OCI-M1 (cell line): ENCODE measurements at places on chromosomes 5 and 9.

DNA sequence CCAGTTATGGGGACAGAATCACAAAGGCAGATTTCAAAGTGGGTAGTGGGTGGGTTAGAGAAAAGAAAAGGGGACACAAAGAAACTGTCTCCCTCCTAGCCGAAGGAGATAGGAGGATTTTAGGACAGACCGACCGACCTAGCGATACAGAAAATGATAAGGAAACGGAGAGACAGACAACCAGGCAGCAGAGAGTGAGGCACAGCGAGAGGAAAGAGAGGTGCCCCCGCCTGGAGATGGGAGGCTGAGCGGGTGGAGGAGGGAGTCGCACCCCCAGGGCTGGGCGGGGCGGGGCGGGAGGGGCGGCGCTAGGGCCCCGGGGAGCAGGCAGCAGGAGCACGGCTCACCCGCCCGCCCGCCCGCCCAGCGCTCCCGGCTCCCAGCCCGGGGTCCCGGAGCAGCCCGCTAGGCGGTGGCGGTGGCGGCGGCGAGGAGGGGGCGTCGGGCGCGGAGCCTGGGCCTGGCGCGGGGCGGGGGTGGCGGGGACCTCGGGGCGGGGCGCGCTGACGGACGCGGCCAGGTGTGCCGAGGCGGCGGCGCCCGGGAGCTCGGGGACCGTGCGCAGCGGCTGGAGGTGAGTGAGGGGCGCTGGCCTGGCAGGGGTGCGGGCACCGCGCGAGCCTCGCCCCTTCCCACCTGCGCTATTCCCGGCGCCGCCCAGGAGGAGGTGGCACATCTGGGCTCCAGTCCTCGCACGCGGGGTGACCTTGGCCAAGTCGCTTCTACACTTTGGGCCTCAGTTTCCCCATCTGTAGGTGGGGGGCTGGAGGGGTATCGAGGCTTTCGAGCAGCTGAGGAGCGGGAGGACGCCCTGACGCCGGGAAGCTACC is 15.9 kb upstream of the SYNPO start:
- no peak for DNase-seq

DNA sequence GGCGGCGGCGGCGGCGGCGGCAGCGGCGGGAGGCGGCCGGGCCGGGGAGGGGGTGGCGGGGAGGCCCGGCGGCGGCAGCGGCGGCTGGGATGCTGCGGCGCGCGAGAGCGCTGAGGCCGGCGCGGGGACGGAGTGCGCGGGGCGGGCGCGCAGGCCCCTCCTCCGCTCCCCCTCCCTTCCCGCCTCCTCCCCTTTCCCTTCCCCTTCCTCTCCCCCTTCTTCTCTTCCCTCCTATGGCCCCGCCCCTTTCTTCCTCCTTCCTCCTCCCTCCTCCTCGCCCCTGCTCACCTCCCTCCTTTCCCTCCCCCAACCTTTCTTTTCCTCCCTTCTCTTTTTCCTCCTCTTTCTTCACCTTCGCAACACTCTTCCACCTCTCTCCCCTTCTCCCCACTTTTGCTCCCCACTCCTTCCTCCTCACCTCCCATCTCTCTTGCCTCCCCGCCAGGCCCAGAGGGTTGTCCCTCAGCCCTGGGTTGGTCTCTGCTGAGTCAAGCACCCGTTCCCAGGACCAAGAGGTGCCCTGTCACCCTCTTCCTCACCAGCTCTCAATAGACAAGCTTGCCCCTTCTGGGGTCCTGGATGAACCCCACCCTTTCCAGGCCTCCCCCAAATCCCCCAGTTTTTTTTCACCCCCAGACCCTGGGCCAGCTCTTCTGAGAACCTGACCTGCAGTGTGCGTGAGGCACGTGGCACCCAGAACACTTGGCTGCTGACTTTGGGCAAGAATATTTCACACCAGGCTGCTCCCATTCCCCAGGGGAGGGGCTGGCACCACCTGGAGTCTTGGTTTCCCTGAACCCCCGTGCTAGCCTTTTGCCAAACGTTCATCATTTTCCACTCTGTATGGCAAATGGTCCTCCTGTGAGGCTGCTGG is at the start of gene SEMA4D:
SEMA4D (minus strand) TSS at position 136 of the 874 bp plus-strand sequence. CDS start 92,657 bp downstream, outside the sequence.
- DNase-seq, result peak; percentile 83

- peak; percentile 66 for DNase-seq
Observed at GRCh38 chr9:110257097-110257841, 962 bp upstream of the TXN start.

- DNase-seq, result no peak
Observed at GRCh38 chr5:132136906-132137305, 63.3 kb downstream of the CSF2 start.

- no peak for DNase-seq
Observed at GRCh38 chr5:152066784-152067183, 142.1 kb upstream of the GLRA1 start.

DNA sequence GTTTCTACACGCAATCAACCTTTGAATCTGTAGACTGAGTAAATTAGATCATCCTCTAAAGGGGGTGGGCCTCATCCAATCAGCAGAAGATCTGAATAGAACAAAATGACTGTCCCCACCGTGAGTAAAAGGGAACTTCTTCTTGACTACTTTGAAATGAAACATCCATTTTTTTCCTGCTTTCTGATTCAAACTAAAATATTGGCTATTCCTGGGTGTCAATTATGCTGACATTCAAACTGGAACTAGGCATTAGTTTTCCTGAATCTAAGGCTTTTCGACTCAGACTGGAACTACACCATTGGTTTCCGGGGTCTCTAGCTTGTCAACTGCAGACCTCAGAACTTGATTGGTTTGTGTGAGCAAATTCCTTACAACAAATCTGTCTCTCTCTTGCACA is 772.2 kb upstream of the CDH10 start:
- DNase-seq, result no peak

GRCh38 chr9:92404042-92404836 is at the start of gene OGN:
TSS of gene OGN (minus strand) at chr9:92404578. CDS start at chr9:92403407, 1,171 bp downstream.
- no peak for DNase-seq

DNA sequence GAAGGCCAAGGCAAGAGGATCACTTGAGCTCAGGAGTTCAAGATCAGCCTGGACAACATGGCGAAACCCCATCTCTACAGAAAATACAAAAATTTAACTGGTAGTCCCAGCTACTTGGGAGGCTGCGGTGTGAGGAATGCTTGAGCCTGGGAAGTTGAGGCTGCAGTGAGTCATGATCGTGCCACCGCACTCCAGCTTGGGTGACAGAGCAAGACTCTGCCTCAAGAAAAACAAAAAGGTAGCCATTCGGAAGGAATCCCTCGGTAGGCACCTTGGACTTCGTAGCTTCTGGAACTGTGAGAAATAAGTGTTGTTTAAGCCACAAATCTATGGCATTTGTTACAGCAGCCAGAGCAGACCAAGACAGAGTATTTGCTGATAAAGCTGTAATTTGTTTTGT is 174.2 kb downstream of the DCP2 start:
- DNase-seq, result no peak

GRCh38 chr5:125837866-125838265 is 585.3 kb upstream of the GRAMD2B start:
- DNase-seq, result no peak

DNA sequence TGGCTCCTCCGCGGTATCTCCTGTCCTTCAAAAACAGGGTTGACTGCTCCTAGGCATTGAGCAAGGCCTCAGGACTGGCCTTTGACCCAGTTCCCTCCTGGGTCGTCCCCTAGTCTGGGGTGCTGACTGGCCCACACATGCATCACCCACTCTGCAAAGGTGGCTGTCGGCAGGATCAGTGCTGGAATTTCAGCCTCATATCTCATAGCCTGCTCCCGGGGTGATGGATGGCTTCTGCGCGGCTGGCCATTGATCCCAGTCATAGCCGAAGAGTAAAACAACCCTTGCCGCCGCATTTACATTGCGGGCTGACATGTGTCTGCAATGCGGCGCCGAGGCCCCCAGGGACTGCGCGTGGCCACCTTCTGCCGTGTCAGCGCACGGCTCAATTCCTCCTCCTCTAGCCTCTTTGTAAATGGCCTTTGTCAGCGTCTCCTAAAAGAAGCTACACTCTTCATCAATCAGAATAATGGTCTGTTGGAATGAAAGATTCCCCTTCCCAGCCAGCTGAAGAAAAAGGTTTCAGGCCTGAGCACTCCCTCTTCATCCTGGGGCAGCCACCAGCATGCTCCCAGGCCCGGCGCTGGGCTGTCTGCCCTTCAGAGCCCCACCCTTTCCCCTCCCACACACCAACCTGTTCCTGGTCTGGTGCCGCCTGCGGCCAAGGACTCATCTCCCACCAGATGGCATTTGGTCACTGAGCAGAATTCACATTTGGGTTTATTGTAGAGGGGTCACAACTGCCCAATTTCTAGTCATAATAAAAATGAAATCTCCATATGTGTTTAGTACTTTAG is 159.0 kb downstream of the PJA2 start:
- DNase-seq, result no peak

- no peak for DNase-seq
Observed at GRCh38 chr9:76697554-76697953, 66.7 kb upstream of the PCA3 start.

- no peak for DNase-seq
Observed at GRCh38 chr5:80895523-80895922, 64.6 kb upstream of the RASGRF2 start.

GRCh38 chr9:120360510-120360909 is 219.5 kb downstream of the CDK5RAP2 start:
- no peak for DNase-seq

- DNase-seq, result peak; percentile 78
Observed at GRCh38 chr5:90264689-90265544, 144.6 kb downstream of the CETN3 start.

DNA sequence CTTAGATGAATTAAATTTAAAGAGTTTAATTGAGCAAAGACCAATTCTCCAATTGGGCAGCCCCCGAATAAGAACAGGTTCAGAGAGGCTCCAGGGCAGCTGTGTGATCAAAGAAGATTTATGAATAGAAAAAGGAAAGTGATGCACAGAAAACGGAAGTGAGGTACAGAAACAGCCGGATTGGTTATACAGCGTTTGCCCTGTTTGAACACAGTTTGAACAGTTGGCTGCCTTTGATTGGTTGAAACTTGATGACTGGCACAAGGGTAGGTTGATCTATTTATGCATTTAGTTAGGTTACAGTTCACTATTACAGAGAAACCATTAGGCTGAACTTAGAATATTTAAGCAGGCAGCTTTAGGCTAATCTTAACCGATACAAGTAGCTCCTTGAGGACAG is 29.5 kb downstream of the NIM1K start:
- no peak for DNase-seq

GRCh38 chr9:112811518-112811917 is 61.0 kb downstream of the SNX30 start:
- DNase-seq, result no peak

DNA sequence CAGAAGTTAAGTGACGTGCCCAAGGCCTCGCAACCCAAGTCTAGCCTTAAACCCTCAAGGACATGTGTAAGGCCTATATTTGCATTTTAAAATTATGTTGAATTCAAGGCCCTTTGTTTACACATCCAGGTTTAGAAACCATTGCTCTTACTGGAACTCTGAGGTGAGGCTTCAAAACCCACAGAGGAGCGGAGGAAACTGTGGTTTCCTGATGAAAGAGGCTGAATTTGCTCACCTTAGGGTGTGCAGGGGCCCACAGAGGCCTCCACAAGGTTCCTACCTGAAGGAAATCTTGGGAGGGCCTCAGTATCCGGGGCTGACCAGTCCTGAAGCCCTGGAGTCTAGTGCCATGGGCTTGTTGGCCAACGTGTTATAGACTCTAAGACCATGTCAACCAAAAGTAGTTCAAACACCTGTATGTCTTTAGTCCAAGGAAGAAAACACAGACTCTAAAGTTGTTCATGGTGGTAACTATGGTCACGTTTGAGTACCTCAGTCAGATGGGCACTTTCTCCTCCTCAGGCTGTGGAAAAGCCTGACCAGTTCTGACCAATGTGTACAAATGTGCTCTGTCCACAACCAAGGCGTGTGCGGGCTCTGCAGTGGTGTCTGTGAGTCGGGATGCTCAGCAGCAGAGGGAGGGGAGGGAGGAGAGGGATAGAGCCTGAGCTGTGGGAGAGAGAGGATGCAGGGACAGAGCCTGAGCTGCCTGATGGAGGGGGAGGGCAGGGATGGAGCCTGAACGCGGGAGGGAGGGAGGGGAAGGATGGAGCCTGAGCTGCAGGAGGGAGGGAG is 124.6 kb upstream of the ERCC6L2 start:
- no peak for DNase-seq

- no peak for DNase-seq
Observed at GRCh38 chr5:96431376-96432187, 1.5 kb downstream of the PCSK1 start.

DNA sequence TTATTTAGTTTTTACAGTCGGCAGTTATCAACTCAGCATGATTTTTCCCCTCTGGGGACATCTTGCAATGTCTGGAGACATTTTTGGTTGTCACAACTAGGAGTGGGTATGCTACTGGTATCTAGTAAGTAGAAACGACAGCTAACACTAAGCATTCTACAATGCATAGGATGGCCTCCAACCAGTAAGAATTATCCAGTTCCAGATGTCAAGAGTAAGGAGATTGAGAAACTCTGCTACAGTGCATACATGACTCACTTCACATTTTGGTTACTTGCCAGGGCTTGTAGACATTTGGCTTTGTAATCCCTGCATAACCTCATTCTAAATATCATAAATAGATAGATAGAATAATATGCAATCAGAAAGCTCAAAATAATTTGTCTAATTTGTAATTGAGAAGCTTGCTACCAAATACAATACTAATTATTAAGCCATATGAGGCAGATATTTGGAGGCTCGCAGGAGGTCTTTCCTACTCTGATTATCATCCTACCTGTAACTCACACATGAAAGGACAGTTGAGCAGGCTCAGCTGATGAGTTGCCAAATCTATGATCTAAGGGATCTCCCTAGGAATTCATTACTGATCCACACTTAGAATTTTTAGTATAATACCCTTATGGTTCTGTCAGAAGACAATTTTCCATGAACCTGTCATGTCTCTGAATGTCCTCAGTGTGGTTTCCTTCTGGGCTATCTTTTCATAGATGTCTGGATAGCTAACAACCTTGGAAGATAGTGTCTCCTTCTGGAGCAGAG is 346.9 kb upstream of the TLE4 start:
- no peak for DNase-seq

DNA sequence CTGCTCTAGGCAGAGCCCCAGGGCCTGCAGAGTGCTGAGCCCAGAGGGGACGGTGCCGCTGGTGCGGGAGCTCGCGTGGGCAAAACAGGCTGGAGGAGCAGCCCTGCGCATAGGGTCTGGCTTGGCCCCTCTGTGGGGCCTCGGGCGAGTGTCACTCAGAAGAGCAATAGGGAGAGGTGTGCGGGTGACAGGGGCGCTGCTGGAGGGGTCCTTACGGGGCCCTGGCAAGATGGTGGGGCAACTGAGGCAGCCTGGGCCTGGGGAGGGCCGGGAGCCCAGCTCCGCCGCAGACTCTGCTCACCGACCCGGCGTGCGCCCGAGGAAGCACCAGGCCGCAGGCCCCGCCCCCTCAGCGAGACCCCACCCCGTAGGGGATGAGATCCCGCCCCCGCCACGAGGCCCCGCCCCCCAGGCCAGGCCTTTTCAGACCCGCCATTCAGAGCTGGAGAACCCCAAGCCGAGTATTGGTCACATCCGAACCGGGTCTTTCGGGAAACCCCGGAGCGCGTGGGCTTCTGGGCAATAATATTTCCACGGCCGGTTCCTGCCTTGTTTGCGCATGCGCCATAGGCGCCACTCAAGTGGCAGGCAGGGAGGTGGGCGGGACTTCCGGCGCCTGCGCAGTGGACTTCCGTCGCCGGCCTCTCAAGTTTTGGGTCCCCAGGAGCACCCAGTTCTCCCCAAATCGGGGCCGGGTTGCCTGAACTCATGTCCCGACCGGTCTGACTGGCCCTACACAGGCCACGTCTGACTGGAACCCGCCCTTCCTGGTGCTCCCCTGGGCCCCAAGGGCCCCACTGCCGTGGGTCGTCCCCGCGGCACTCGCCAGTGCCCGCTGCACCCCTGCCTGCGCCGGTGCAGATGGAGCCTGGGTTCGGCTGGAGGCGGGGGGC is 1.3 kb upstream of the RNF208 start:
- peak; percentile 99 for DNase-seq

GRCh38 chr5:34022121-34022705 is 14.4 kb upstream of the AMACR start:
- DNase-seq, result peak; percentile 5

GRCh38 chr5:132496631-132497487 is 6.3 kb upstream of the IRF1 start:
- peak; percentile 95 for DNase-seq
